Osteocyte (in vitro differentiated cells): ENCODE measurements at places on chromosomes 13 and 19. TPM values are rescaled to one million over a fixed set of nuclear protein-coding genes. Genes with fewer than 3 reads are reported as not detected.

The RNF126 gene
- total RNA-seq = 37.3 and 40.8 TPM in 2 replicates

The ALOX5AP gene
- total RNA-seq = not detected in 2 replicates

The PLIN4 gene
- not detected in 2 replicates for total RNA-seq

The CCNE1 gene
- total RNA-seq = 3.9 and 4.6 TPM in 2 replicates

The TJP3 gene
- not detected in 2 replicates for total RNA-seq
